ENCODE measurements at places on chromosomes 1 and 21.
A peak's percentile ranks its signal among the peaks of the same experiment; 100 is the strongest.

GRCh38 chr21:40490408-40490807, 356.6 kb downstream of the DSCAM start:
- no peak for DNase-seq

GRCh38 chr21:45341779-45342178, 54.1 kb upstream of the POFUT2 start:
- peak; percentile 46 for DNase-seq

DNA sequence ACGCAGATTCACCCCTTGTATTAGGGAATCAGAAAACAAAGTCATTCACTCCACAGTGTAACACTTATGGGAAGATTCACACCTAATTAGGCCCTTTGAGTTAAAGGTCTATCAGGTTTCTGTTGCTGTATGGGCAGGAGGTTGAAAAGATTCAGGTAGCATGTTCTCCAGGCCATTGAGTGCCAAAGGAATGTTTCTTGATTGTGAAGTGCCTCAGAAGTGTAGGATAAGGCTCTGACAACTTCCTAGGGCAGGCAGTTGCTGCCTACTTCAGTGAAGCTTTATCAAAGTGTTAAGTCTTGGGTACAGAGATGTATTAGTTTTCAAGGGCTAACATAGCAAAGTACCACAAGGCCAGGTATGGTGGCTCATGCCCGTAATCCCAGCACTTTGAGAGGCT, 48.7 kb upstream of the RGS18 start:
- no peak for DNase-seq

GRCh38 chr1:6322161-6322560, 61.3 kb upstream of the GPR153 start:
- no peak for DNase-seq

DNA sequence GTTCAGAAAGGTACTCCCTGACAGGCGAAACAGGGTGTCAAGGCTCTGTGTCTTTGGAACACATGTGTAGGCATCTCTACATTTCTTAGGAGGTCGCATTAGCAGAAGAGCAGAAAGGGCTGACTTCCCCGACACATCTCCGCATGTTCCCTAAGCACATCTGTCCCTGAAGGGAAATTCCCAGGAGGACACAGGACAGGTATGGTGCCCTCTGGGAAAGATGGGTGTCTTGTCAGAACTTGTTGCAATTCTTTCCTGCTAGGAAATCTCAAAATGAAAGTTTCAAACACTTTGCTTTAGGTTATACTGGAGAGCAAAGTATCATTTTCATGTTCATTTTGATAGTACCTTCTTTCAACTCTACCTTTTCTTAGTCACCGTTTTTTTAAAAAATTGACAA, 2.0 kb downstream of the DSCAM start:
- DNase-seq: no peak

DNA sequence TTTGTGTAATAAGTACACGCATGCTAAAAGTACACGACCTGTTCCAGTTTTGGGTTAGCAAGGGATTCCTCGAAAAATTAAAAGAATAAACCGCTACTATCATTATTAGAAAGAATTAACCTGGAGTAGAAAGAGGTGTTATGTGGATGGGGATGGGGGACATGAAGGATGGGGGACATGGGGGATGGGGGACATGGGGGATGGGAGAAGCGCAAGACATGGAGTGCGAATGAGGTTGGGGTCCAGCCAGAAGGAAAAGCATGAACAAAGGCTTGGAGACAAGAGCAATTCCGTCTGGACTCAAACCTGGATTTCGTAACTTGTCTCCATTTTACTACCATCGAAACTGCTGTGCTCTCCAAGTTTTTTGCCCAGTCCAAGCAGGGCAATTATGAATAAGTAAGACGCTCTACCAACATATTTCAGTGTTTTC, 591 bp upstream of the KDM1A start:
- DNase-seq: no peak

- no peak for DNase-seq
Measured at GRCh38 chr1:9822897-9823692, 670 bp downstream of the CLSTN1 start.

GRCh38 chr1:162347281-162347680, 29.4 kb downstream of the SPATA46 start:
- no peak for DNase-seq

Data from NCI-H1417 treated with DMSO at 0.1 percent for 48 hours (cell line).